ENCODE measurements at places on chromosomes 1 and 21. TPM values are rescaled to one million over a fixed set of nuclear protein-coding genes. Genes with fewer than 3 reads are reported as not detected.

The SIPA1L2 gene
- total RNA-seq: 0.23 TPM

The TAF12 gene
- total RNA-seq: 35.1 TPM

The SHE gene
- total RNA-seq: not detected

The SH3BGR gene
- total RNA-seq: 1.0 TPM

The AZIN2 gene
- 7.3 TPM for total RNA-seq

The AK5 gene
- total RNA-seq: 0.61 TPM

The SAMD13 gene
- total RNA-seq: 0.36 TPM

The ZNF593OS gene
- not detected for total RNA-seq

The TARBP1 gene
- total RNA-seq: 52.5 TPM

The DRAXIN gene
- total RNA-seq: 0.09 TPM

The KRTAP13-2 gene
- not detected for total RNA-seq

The LRRC7 gene
- 0.16 TPM for total RNA-seq

The CZIB gene
- total RNA-seq: 45.2 TPM

The MTMR11 gene
- 6.8 TPM for total RNA-seq

The ROR1 gene
- total RNA-seq: 0.05 TPM

The ANGPTL3 gene
- not detected for total RNA-seq

The SLC66A1 gene
- 6.0 TPM for total RNA-seq

The AADACL4 gene
- total RNA-seq: not detected

The C1orf116 gene
- not detected for total RNA-seq

The ARHGEF16 gene
- not detected for total RNA-seq

The MYCL gene
- 0.11 TPM for total RNA-seq

The ITSN1 gene
- 2.7 TPM for total RNA-seq

The GBP4 gene
- 76.5 TPM for total RNA-seq

The TMEM240 gene
- 1.1 TPM for total RNA-seq

The FMO4 gene
- 1.3 TPM for total RNA-seq

The PTAFR gene
- 0.23 TPM for total RNA-seq

The HES5 gene
- total RNA-seq: not detected

The FAM177B gene
- total RNA-seq: not detected

The B3GALT2 gene
- total RNA-seq: 0.80 TPM

The APCS gene
- total RNA-seq: not detected

The RPE65 gene
- total RNA-seq: not detected

The ETS2 gene
- total RNA-seq: 48.4 TPM

The TMEM269 gene
- 0.23 TPM for total RNA-seq

The CSRP1 gene
- 83.6 TPM for total RNA-seq

The GFI1 gene
- total RNA-seq: 87.5 TPM

The PALMD gene
- not detected for total RNA-seq

The SFPQ gene
- 376 TPM for total RNA-seq

The CNR2 gene
- total RNA-seq: 0.16 TPM

The ITLN2 gene
- not detected for total RNA-seq

The SKI gene
- 61.6 TPM for total RNA-seq

The PLEKHN1 gene
- total RNA-seq: 2.2 TPM

The PCP4L1 gene
- not detected for total RNA-seq

The ACAP3 gene
- 67.7 TPM for total RNA-seq

The STK40 gene
- total RNA-seq: 48.7 TPM

The ANGPTL1 gene
- total RNA-seq: not detected

The KLHDC7A gene
- total RNA-seq: not detected
